ENCODE measurements at places on chromosomes 2 and 18. TPM values are rescaled to one million over a fixed set of nuclear protein-coding genes. Genes with fewer than 3 reads are reported as not detected.

DNA sequence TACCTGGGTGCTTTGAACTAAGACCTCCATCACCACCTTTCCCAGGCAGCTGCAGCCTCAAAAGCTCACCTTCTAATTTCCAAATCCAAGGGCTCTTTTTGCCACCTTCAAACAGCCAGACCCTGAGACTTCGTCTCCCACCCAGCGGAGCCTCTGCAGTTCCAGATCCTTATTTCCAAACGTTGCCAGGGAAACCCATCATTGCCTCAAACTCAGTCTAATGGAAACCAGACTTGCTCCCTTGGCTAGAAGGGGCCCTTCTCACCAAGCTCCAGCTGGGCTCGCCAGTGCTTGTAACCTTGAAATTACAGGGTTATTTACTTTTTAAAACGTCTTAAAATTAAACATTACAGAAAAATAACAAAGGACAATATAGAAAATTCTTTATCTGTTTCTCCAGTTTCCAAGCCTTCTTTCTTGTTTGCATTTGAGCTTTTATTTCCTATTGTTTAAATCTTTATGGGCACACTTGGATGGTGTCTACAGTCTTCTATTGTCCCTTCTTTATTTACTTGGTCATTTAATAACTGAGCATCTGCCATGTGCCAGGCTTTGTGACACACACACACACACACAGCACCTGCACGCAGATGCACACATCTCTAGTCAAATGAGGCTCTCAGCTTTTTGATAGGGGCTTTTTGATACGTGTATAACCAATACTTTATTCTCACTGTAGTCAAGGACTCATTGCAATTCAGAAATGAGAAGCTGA is 36.1 kb downstream of the TRPM8 start:
- no peak for DNase-seq
- no peaks in the 10 kb centered on the region for H3K36me3 ChIP-seq
- H3K27me3 ChIP-seq: no peaks in the 10 kb centered on the region
- no peak overlapping the region for H3K4me3 ChIP-seq
- H3K27ac ChIP-seq: no peak overlapping the region
- H3K4me1 ChIP-seq: no peaks in the 10 kb centered on the region

DNA sequence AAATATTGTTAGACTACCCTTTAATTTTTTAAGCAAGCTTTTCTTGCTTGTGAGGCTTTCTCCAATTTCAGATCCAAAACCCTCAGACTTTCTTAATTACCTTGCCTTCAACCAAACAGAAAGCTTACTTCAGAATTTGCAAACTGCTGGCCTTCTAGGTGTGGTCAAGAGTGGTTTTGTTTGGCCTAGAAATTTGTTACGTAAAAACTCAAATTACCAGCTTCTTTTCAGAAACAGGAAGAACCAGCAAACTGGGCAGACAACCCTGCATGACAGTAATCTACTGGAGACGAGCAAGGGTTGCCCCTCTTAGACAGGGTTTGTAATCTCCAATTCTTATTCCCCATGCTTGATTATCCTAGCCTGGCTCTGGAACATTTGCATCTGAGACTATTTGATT is 27.1 kb downstream of the SRBD1 start:
- DNase-seq: no peak
- H3K36me3 ChIP-seq: no peaks in the 10 kb centered on the region
- no peak overlapping the region for H3K4me3 ChIP-seq

PLCD4 gene
- 10.7 TPM for total RNA-seq

DNA sequence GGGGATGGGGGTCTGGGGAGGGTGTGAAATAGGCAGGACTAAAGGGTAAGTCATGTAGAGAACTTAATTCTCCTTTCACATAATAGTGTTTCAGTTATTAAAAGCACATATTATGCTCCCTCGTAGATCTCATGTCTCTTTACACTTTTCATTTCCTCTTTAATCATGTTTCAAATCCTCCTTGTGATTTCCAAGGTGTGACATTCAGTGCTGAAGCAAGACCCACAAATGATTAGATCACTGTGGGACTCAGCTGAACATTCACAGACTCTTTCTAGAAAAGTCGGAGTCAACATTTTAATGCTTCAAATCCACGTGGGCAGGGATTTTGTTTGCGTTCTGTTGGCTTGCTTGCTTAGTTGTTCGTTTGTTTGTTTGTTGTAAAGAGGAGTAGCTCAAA is 34.7 kb upstream of the CALCRL start:
- no peak overlapping the region for H3K27ac ChIP-seq
- H3K4me3 ChIP-seq: no peak overlapping the region
- DNase-seq: no peak
- H3K36me3 ChIP-seq: no peaks in the 10 kb centered on the region
- H3K27me3 ChIP-seq: no peaks in the 10 kb centered on the region

DNA sequence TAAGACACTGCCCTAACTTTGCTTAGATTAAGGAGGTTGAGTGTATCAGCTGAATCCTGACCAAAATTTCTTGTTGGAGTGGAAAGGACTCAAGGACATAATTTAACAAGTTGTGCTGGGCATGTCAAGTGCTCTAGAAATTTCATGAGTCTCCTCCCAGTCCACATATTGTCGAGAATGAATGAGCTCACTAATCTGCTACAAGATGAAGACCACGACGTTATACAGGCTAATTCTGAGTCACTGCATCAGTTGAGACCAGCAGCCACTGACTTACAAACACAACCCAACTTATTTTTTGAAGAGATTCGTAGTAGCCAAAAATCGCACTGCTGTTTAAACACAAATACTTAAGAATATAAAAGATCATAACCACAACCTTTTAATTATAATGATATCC is 28.7 kb upstream of the SLC8A1 start:
- no peaks in the 10 kb centered on the region for H3K27me3 ChIP-seq
- H3K27ac ChIP-seq: no peak overlapping the region
- no peak for DNase-seq
- no peak overlapping the region for H3K4me3 ChIP-seq
- H3K4me1 ChIP-seq: no peaks in the 10 kb centered on the region
- H3K36me3 ChIP-seq: no peaks in the 10 kb centered on the region

DNA sequence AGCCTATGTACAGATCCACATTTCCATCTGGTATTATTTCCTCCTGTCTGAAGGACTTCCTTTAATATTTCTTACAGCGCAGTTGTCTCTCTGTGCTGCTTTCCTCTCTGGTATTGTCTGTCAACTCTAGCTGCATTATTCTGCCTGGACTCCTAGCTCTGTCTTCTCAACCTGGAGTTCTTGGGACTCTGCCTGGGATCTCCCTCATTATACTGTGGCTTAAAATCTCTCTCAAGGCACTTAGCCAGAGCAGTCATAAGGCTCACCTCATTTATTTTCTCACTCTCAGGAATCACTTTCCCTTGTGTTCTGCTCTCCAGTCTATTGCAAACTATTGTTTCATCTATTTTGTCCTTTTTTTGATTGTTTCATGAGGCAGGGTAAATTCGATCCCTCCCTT is 850.4 kb downstream of the ERBB4 start:
- no peaks in the 10 kb centered on the region for H3K27me3 ChIP-seq
- H3K4me1 ChIP-seq: no peaks in the 10 kb centered on the region
- H3K36me3 ChIP-seq: no peaks in the 10 kb centered on the region
- no peak overlapping the region for H3K4me3 ChIP-seq
